ENCODE measurements at places on chromosomes 5 and 9.

GRCh38 chr5:82277613-82277986 lies 554 bp downstream of the RPS23 start:
- DNase-seq, result no peak

- DNase-seq, result no peak
These were observed 22.6 kb downstream of the SGTB start for GRCh38 chr5:65699338-65699737.

- peak; percentile 52 for DNase-seq
These were observed 57.9 kb downstream of the PBX3 start for GRCh38 chr9:125805057-125805456.

GRCh38 chr9:34993502-34994259 lies 4.1 kb downstream of the DNAJB5 start:
- DNase-seq, result no peak

- DNase-seq, result no peak
These were observed 4.9 kb upstream of the IFNB1 start for GRCh38 chr9:21082671-21083070.

GRCh38 chr9:83934569-83935275 lies 13.5 kb upstream of the KIF27 start:
- peak; percentile 38 for DNase-seq

DNA sequence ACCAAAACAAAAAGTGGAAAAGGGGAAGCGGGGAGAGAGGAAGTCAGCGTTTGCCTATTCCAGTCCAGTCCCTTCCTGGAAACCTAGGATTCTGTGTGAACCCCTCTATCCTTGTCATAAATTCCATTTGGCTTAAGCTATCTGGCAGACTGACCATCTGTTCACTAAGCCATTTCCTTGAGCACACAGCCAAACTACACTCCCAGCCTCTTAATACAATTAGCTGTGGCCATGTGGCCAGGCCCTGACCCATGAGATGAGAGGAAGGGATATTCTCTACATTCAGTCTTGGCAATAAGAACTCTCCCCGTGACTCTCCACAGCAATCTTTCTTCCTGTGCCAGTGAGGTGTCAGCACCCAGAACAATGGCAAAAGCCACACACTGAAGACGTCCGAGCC lies 424.8 kb downstream of the TLE1 start:
- DNase-seq, result no peak

GRCh38 chr5:169767938-169768337 lies 130.9 kb downstream of the DOCK2 start:
- DNase-seq, result no peak

DNA sequence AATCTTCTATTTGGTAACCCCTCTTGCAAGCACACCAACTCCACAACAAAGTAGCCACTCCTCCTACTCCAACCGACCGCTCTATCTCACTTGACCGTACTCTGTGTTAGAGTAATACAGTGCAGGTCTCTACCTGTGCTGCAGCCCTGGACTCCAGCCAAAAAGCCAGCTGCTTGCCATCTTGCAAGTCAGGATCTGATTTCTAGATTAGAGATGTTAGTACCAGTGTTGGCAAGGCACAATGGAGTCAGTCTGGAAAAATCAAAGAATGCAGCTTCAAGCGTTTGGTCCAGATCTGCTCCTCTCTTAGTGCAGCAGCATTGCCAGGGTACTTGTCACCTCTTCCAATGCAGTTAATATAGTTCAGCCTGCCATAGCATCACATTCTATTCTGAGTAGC lies 477.6 kb downstream of the ZSWIM6 start:
- DNase-seq, result no peak

DNA sequence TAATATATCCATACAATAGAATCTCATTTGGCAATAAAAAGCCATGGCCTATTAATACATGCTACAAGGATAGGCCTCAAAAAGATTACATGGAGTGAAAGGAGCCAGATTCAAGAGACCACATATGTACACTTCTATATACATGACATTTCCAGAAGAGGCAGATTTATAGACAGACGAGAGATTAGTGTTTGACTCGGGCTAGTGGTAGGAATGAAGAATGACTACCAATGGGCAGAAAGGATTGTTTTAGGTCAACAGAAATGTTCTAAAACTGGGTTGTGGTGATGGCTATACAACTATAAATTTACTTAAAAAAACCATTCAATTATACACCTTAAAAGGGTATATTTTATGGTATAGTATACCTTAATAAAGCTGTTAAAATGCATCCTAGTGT lies 41.9 kb downstream of the SETX start:
- no peak for DNase-seq

DNA sequence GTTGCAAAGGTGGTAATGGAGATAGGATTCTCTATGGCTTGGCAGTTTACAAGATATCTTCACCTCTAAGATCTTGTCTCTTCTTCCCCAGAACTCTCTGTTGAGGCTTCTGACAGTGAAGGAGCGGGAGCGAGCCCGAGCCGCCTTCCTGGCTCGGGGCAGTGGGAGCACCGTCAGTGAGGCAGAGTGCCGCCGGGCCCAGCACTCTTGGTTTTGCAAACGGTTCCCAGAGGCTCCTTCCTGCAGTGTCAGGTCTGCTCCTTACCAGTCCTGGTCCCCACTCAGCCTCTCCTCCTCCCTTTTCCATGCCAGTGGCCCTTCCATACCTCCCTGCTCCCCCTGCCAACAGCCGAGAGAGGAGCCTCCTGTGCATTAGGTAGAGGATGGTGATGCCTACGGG lies 12.6 kb upstream of the DNAJB5 start:
- DNase-seq, result no peak

DNA sequence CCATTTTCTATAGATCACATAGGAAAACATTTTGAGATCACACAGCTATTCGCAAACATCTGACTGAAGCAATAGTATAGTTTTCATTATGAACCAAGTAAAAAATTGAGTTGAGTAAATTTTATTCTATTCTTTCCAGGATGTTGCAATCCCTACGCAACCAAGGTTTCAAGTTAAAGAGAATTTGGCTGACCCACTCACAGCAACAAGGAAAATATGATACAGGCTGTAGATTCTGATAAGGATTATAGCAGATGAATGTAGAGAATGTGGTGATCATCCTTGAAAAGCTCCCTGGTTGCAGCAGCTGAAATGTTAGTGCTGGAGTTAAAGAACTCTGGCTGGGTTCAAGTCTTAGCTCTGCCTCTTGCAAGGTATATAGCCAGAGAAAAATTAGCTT lies 4.7 kb downstream of the ABCA1 start:
- no peak for DNase-seq

DNA sequence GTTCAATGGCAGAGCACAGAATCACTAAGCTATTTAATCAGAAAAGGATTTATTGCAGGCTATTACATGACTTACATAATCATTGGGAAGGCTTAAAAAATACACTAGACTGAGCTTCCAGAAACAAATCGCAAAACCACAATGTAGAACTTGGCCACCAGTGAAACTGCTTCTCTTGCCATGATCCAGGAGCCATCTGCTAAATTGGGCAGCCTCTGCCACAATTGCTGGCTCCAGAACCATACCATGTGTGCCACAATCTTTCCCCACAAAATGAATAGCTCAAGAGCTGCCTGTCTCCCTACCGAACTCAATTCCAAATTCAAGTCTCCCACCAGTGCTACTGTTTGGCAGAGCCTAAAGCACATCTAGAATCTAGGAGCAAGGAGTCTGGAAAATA lies 9.8 kb upstream of the ERAP1 start:
- no peak for DNase-seq

DNA sequence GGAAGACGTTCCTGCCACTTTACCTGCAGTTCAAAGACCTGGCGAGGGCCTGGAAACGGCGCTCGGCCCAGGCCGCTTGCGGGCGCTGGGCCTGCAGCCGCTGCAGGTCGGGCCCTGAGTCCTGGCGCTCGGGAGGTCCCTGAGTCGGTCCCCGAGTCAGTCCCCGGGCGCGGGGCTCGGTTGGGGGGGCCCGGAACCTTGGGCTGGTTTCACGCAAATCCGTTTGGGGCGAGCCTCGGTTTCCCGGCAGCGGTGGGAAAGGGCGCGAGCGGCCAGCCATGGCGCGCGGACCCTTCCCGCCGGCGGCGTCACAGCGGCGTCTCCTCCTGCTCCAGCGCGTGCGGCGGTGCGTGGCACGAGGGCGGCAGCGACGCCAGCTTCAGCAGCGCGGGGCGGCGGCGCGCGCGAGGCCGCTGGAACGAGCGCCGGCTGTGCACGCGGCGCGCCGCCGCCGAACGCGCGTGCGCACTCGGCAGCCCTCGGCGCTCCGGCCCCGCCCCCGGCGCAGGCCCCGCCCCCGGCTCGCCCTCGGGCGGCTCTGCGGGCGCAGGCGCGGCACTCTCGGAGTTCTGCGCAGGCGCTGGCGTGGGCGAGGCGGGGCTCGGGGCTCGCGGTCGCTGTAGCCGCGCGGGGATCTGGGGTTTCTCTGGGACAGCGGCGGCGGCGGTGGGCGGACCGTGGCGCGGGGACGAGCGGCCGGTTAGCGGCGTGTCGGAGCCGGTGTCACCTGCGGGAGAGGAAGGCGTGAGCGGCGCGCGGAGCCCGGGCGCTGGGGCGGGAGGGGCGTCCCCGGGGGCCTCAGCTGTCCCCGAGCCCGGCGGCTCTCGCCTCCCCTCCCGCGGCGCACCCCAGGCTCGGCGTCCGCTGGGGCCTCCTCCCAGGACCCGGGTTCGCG lies 29.9 kb downstream of the EXOC3 start:
- no peak for DNase-seq

DNA sequence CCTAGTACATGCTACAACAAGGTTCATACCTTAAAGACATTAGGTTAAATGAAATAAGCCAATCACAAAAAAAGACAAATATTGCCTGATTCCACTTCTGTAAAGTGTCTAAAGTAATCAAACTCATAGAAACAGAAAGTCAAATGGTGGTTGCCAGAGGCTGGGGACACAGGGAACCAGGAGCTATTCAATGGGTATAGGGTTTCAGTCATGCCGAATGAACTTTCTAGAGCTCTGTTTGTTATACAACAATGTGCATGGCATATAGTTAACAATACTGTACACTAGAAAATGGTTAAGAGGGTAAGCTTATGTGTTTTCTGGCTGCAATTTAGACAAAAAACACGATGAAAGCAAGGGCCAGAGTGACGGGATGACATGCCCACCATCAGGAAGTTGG lies 70.8 kb upstream of the EGFLAM start:
- DNase-seq, result no peak

- no peak for DNase-seq
These were observed 28.3 kb downstream of the UHRF2 start for GRCh38 chr9:6441269-6441668.

DNA sequence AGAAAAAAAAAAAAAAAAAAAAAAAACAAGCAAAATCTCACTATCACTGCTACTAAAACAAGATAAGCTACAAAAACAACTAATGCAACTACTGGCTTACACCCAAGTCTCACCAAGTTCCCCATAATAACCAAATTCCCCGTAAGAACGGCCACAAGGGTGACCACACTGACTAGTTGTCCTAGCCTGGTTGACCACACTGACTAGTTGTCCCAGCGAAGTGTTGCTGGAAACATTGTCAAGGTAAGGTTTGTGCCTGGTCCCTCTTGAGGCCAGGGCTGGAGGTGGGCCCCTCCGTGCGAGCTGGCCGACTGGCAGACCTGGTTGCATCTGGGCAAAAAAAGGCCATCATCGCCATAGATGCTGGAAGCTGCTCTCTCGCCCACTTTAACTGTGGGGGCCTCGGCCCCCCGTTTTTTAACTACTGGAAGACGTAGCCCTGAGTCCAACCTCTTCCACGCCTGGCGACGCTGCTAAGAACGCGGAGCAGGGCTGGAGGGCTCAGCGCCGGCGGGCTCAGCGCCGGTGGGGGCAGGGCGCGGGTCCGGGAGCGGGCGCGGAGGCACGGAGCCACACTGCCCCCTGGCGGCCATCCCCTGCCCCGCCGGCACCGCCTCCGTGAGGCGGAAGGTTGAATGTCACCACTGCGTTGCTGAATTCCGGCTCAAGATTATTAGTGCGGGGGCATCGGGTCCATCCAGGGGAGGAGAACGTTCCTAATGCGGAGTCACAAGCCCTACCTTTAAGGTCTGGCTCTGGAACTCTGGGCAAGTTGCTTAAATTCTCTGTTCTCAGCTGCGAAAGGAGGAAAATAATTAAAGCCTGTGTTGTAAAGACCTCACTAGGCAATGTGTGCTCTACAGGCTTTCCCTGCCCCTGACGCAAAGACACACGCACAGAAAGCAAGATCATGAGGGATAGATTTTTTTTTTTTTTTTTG lies 84.0 kb downstream of the HSD17B3 start:
- DNase-seq, result no peak

- no peak for DNase-seq
These were observed 1.9 kb downstream of the LRRC19 start for GRCh38 chr9:27003426-27004077.

DNA sequence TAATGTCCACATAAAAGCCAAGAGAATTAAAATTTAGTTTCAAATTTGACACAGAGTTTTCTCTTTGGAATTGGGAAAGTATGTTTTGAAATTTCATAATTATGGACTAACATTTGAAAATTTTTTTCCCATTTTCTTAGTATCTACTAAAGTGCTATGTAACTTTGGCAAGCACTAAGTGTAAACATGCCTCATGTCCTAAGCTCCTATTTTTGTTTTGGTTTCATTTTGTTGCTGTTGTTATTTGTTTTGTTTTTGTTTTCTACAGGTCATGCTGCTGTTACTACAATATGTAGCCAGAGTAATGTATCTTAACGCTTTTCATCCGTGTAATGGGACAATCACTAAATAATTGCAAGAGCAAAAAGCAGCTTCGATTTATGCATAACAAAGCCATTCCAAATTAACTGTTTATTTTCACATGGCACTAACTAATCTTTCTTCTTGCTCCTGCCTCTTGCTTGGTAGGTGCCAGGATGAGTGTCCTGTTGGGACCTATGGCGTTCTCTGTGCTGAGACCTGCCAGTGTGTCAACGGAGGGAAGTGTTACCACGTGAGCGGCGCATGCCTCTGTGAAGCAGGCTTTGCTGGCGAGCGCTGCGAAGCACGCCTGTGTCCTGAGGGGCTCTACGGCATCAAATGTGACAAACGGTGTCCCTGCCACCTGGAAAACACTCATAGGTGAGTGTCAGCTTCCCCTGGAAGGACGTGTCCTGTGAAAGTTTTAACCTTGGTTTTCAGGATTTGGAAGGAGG lies 107.3 kb upstream of the PRRC1 start:
- DNase-seq, result no peak

- no peak for DNase-seq
These were observed 37.9 kb downstream of the IRX4 start for GRCh38 chr5:1844708-1845436.

GRCh38 chr5:156329171-156329611 lies 2.2 kb downstream of the SGCD start:
- DNase-seq, result no peak

GRCh38 chr5:11139217-11139865 lies 378.3 kb upstream of the DAP start:
- DNase-seq, result no peak

DNA sequence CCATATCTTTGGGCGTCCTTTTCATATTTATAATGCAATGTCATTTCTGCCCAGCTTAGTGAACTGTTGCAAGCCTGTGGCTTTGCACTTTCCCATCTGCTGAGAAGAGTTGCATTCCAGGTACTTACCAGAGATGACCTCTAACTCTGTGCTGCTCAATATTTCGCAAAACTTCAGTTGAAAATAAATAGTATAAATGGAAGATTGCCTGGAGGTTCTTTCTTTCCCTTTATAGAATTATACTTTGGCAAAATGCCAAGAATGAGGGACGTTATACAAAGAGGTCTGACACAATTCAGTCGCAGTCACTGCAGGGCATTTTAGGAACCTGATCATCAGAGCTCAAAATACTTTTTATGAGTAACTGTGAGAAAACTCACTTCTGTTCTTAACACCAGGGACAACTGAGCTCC lies 18.9 kb upstream of the VLDLR start:
- DNase-seq, result no peak

- no peak for DNase-seq
These were observed 316.1 kb downstream of the PRDM9 start for GRCh38 chr5:23823521-23823920.

Measured in BJ (cell line).